Astrocyte (in vitro differentiated cells and primary cell): ENCODE measurements at places on chromosomes 7 and 10.

GRCh38 chr7:111755383-111755782 is 193.1 kb upstream of the IMMP2L start:
- no peak for DNase-seq

DNA sequence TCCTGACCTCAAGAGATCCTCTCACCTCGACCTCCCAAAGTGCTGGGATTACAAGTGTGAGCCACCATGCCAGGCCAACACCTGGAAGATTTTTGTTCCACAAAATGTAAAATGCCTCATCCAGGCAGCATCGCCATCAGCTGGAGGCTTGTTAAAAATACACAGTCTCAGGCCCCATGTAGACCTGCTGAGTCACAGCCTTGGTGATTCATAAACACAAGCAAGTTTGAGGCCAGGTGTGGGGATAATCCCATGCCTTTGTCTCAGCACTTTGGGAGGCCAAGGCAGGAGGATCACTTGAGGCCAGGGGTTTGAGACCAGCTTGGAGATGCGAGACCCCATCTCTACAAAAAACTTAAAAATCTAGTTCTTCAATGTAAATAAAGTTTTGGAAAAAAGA is 49.1 kb upstream of the FOXK1 start:
- DNase-seq, result peak; percentile 41

GRCh38 chr7:153091477-153091876 is 331.9 kb downstream of the ACTR3B start:
- DNase-seq, result no peak

- no peak for DNase-seq
Observed at GRCh38 chr7:138649506-138649905, 51.7 kb downstream of the SVOPL start.

DNA sequence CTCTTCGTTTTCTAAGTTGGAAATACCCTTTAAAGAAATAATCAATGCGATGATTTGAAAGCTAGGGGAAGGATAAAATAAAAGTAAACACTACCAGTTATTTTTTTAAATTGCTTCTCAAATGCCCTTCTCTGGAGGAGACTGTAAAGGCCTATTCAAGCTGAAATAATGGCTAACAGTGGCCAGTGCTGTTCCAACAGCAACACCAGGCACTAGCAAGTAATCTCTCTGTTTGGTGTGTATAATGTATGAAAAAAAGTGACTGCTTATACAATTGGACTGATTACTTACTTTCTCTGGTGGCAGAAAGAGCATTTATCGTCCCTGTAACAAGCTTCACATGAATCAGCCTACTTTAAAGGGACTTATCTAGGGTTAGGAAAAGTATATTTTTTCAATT is 102.7 kb downstream of the CSTF2T start:
- no peak for DNase-seq

- DNase-seq, result no peak
Observed at GRCh38 chr7:30660331-30661255, 21.7 kb downstream of the CRHR2 start.

DNA sequence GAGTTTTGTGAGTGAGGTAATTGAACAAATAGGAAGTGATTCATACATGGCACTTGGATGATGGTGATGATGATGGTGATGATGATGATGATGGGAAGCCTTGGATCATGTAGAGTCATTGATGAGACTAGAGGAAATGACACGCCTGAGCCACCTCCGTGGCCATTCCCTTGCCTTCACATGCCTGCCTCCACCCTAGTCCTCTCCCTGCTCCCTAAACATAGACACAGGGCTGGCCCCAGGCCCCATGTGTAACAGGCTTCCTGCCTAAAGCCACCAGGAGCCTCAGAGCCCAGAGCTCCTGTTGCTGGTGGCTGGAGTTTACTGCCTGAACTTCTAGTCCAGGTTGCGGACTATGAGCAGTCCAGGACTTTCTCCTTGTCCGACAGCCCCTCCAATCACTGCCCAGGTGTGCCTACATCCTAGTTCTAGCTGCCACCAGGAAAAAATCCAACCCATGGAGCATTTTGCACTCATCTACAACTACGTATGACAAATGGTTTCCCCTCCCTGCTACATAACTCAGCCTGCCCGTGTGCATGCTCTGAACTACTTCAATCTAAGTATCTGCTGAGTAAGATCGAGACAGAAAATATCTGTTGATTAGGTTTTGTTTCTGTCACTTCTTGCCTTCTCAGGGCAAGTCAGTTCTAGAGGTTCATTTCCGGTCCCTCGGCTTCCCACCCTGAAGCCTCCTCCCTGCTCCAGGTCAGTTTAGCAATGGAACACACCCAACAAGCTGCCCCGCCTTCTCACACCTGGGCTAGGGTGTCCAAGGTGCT is 35.5 kb upstream of the KDM7A start:
- peak; percentile 8 for DNase-seq

- DNase-seq, result peak; percentile 90
Observed at GRCh38 chr7:44881610-44882009, 3.7 kb downstream of the PURB start.

GRCh38 chr7:41999736-42000283 is 237.2 kb downstream of the GLI3 start:
- DNase-seq, result no peak

GRCh38 chr7:140214075-140214684 is 37.4 kb upstream of the KDM7A start:
- peak; percentile 75 for DNase-seq

- DNase-seq, result no peak
Observed at GRCh38 chr7:106282852-106283251, 1.9 kb downstream of the NAMPT start.

- no peak for DNase-seq
Observed at GRCh38 chr10:82091413-82091812, 216.4 kb downstream of the NRG3 start.

- no peak for DNase-seq
Observed at GRCh38 chr7:111012799-111013675, 77.9 kb upstream of the LRRN3 start.

GRCh38 chr10:101745074-101745696 is 30.7 kb downstream of the FGF8 start:
- DNase-seq, result no peak

- no peak for DNase-seq
Observed at GRCh38 chr7:43071604-43072003, 40.8 kb upstream of the HECW1 start.

DNA sequence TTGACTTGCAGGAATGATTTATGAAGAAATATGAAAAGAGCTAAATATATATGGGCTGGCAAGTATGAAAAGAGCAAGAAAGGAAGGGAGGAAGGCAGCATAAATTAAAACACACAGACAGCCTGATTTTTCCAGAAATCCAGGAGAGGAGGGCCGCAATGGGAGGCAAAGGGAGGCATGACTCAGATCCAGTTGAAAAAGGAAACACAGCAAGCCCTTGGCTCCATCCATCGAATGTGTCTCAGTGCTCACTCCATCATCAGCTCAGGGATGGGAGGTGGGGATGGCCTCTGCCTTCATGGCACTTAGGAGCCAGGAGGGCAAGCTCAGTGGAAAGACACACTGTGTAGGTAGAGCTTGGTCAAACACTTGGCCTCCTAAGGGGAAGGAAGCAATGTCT is 75.7 kb upstream of the PDZD8 start:
- DNase-seq, result no peak

- DNase-seq, result no peak
Observed at GRCh38 chr10:131852176-131852822, 48.5 kb upstream of the PPP2R2D start.

- DNase-seq, result peak; percentile 99
Observed at GRCh38 chr10:126062131-126063032, 166.0 kb downstream of the FANK1 start.

DNA sequence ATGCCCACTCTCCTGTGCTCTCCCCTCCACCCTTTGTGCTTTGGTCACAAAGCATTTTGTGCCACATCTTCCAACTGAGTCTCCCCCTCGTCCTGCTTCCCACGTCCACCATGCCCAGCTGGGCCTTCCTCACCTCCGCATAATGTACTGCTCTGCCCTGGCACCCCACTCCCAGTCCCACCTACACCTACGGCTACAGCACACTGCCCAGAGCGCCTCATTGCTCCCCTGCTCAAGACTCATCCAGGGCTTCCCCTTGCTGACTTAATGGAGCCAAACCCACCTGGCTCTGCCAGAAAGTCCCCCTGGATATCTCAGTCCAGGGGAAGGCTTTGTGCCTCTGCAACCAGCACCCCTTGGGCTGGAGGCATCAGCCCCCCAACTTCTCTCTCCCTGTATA is 299.2 kb upstream of the ZMIZ1 start:
- no peak for DNase-seq

- DNase-seq, result peak; percentile 99
Observed at GRCh38 chr10:70578371-70578947, 24.1 kb downstream of the PRF1 start.

DNA sequence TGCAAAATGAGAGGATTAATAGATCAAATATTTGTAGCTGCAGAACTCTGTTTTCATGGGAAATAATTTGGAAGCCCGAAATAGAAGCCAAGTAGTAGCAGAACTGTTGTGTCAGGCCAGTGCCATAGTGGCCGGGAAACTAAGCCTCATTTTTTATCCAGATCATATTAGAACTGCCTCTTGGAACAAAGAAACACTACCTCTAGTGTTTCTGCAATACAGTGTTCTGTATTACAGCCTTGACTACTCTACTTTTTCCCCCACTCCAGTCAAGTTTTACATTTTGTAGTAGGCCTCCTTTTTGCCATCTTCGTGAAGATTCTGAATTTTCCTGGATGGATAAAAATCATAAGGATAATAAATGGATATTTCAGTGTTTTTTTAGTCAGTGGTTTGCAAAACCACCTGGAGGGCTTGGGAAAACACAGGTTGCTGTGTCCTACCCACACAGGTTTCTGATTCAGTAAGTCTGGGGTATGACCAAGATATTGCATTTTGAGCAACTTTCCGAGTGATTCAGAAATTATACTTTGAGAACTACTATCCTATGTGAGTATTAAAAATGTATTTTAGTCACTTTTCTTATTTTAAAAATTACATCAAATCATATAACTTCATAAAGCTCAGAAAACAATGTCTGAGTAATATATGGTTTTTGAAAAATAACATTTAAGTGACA is 326.2 kb upstream of the KAT6B start:
- no peak for DNase-seq

DNA sequence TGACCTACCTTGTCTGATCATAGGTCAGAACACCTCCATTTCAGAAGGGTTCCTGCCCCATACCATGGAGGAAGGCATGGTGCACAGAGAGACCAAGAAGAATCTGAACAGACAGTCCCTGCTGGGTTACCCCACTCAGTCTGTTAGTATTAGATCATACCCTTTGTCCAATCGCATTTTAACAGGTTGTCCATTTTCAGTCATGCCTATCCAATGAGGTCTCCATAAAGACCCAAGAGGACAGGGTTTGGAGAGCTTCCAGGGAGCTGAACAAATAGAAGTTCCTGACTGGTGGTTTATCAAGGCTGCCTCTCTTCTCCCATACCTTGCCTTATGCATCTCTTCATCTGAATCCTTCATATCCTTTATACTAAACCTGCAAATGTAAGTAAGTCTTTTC is 21.2 kb upstream of the SLC16A12 start:
- DNase-seq, result no peak

DNA sequence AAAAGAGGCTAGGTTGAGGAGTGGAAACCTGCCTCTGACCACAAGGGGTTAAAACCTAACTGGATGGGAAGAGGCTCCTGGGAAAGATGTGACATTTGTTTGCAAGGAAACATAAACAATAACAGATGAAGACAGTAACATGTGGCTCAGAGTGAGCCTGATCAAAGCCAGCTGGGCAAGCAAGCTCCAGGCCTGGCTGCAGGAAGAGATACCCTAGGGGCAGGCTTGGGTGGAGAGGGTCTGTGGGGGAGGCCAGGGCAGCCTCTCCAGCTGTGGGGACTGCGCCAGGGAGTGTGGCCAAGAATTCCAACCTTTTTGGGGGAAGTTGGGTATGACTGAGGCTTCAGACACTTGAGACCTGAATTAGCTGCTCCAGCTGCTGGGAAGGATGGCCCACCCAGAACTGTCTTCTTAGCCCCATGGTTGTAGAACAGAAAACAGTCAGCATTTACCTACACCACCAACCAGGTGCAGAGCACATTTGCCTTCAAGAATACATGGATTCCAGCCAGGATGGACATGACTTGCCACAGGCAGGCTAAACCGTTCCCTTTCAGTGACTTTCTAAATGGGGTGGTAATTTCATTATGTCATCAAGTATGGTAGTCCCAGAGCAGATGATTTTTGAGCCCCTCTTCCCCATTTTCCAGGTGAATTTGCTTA is 10.4 kb upstream of the FAM170B start:
- no peak for DNase-seq

DNA sequence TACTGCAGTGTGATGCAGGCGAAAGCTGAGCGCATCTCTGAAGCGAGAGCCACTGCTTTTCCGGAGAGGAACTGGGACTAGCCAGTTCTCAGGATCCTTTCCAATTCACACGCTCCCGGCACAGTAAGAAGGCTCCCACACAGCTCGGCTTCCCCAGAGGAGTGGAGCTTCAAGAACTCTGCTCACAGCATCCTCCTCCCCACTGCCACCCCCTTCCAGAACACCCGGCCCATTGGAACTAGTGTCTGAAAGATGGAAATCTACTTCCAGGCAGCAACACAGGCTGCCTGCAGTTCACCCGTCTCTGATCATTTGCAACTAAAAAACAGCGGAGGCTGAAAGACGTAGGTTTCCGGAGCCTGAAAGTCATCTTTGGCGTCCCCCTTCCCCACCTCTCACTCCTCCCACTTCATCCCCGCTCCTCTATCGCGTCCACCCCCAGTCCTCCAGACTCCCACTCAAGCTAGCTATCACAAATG is at the start of gene DGKB:
TSS of gene DGKB (minus strand) at position 163 of the 479 bp plus-strand sequence.
- peak; percentile 36 for DNase-seq

- no peak for DNase-seq
Observed at GRCh38 chr7:151921451-151921850, 34.8 kb upstream of the GALNTL5 start.

DNA sequence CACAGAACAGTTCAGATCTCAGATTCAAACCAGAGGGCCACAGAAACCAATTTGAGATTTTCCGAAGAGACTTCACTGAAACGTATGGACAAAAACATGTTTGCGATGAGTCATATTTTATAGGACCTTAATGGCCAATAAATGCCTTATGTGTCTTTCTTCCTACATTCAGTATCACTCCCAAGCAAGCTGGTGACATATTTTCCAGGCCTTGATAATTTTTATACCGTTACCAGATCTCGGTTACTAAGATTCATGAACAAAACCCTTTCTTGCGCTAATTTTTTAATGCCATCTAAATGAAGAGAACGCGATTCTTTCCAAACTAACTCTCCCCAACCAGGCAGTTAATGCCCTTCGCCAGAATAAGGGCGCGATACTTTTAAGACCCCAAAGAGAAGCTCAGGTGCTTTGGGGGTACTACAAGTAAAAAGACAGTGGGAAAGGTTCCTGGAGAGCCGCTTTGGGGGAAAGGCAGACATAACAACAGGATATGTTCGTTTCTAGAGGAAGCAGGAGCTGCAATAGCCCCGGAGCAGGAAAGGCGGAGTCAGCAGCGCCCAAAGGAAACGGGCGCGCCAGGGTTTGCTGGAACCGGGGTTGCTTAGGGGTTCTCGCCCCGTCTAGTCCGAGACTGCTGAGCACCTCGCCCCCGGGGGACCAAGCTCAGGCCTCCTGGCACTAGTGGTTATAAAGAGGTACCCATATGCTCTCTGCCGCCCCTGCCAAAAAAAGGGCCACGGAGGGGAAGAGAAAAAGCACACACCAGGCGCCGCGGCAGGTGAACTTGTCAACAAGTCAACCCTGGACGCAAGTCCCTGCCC is 884 bp downstream of the ICA1 start:
- DNase-seq, result no peak
